Testis (tissue), 5 donors: ENCODE measurements at places on chromosomes 4 and X. TPM values are rescaled to one million over a fixed set of nuclear protein-coding genes. Genes with fewer than 3 reads are reported as not detected.

Gene DCX
- polyA plus RNA-seq, result 0.44 TPM

Gene BST1
- 6.9 TPM for polyA plus RNA-seq

Gene JADE3
- polyA plus RNA-seq, result 23.0 TPM

Gene SYTL5
- polyA plus RNA-seq, result 1.0 TPM

Gene FRMD7
- 0.11 TPM for polyA plus RNA-seq
